ENCODE measurements at places on chromosomes 4 and X.

- no peak for DNase-seq
Measured at GRCh38 chr4:39664828-39665731, 26.4 kb upstream of the SMIM14 start.

GRCh38 chrX:78693536-78693935 lies 34.4 kb upstream of the RTL3 start:
- no peak for DNase-seq

DNA sequence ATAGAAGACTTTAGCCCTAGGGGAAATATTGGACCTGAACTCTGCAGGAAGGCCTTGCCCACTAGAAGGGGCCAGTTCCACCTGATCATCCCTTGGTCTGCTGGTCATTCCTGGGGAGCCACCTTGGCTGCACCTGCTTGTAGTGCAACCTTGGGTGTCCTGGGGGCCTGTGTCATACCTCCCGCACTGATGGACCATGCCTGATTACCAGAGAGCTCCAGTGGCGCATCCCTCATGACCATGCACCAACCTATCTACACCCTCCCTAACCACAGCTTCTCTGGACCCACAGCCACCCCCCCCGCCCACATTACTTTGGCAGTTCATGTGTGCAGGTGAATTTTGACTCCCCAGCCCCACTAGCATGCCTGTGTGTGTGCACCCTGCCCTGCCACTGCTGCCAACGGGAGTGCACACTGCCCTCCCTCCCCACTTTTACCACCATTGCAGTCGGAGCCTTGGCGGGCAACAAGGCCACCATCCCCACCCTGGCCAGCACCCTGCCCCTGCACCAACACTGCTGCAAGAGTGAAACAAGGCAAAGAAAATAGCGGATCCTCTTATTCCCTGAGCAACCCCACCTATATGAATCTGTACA lies 208.1 kb downstream of the FAM47B start:
- DNase-seq, result no peak

- DNase-seq, result no peak
Measured at GRCh38 chrX:276581-277201, 4.5 kb upstream of the PLCXD1 start.

GRCh38 chrX:9644335-9644734 lies 121.3 kb downstream of the GPR143 start:
- DNase-seq, result no peak

- DNase-seq, result no peak
Measured at GRCh38 chr4:2058264-2059045, 672 bp upstream of the NAT8L start.

DNA sequence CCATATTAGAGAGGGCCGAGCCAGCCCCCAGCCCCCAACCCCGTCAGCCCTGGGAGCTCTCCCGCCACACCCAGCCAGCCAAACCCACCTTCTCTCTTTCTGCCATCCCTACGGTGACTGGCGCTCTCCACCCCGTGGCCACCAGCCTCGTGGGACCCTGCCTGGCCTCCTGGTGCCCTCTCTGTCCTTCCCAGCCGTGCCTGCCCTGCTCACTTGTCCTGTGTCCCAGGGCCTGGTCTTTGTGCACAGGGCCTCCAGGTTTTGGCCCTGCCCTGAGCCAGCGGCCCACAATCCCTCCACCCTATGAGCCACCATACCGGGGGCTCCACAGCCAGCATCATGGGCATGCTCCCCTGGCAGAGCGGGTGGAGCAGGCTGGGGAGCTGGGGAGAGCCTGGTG lies 77.4 kb downstream of the ABLIM2 start:
- no peak for DNase-seq

GRCh38 chr4:16231570-16232245 lies 5.4 kb upstream of the TAPT1 start:
- DNase-seq, result no peak

DNA sequence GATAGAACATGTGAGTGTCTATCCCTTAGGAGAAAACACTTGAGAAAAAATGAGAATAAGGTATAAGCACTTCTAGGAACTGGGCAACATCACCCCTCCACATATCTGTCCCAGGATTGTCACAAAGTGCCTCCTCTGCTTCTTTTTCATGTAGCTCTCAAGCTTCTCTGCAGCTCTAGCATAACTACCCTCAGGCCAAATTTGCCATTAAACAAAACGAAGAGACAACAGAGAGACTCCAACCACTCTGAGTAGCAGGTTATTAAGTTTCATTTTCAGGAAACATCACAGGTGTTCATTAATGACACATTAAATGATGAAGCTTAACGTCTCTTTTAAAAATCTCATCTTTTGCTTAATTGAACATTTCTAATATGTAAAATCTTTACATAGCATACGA lies 580.0 kb downstream of the GALNTL6 start:
- no peak for DNase-seq

DNA sequence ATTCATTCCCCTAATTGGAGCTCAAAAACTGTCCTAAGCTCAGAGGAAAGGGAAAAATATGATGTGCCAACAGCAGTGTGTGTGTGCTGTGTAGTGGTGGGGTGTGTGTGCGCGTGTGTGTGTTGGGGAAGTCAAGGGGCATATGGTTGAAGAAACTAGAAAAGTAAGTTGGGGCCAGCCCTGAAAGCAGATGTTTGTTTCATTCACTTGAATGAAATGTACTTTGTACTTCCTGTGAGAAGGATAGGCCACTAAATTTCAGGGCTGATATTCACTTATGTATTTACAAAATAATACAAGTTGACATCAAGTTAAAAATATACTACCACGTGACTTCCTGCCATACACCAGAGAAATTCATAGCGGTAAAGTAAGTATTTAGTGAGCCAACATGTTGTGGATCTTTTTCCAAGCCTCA lies 151.3 kb upstream of the JADE1 start:
- no peak for DNase-seq
